A172 (cell line): ENCODE measurements at places on chromosomes 1 and 21. TPM values are rescaled to one million over a fixed set of nuclear protein-coding genes. Genes with fewer than 3 reads are reported as not detected.

ENTREP3 gene
- 10.7 and 11.4 TPM in 2 replicates for total RNA-seq

LIN28A gene
- not detected in 2 replicates for total RNA-seq

KCNH1 gene
- total RNA-seq, result 5.3 and 6.9 TPM in 2 replicates

PCP4 gene
- total RNA-seq, result 0.67 TPM in 1 of 2 replicates, not detected in the other

- no peak for DNase-seq
Observed at GRCh38 chr1:106534612-106535011, 521.9 kb upstream of the PRMT6 start.
